ENCODE measurements at places on chromosomes 6 and 20.
A peak's percentile ranks its signal among the peaks of the same experiment; 100 is the strongest.

DNA sequence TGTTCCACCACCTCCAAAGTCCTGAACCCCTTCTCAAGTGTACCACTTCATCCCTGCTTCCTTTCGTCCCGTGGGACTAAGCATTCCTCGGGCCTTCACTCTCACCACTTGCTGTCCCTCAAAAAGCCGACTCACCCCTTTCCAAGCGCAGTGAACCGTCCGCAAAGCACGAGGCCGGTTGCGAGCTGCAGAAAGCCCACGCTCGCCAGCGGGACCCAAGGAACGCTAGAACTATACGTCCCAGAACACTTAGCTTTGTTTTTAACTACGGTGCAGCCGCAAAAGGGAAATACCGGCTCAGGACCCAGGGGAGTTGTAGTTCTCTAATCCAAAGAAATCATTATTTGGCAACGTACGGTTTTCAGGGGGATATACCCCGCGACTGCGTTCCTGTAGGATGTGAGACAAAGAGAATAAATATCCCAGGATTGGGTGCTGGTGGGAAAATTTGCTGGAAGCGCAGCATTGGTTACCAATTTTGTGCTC is 416 bp upstream of the POLR1H start:
- no peak for DNase-seq

GRCh38 chr20:12211361-12211760 is 293.7 kb downstream of the BTBD3 start:
- DNase-seq, result no peak

DNA sequence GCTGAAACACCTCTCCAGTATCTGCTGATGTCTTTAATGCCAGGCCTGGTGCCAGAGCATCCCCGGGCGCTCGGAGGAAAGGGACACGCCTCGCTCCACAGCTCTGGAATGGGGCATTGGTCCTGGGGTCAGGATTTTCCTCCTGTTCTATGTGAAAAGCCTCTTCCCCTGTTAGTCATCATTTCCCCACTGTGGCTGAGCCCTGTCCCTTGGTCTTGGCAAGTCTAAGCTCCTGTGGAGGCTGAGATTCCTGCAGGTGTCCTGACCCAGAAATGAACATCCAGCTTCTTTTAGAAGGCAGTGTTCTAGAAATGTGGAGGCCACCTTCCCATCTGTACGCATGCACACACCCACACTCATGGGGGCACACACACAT is 19.4 kb downstream of the SYNDIG1 start:
- no peak for DNase-seq

GRCh38 chr20:11060423-11061185 is 386.8 kb upstream of the JAG1 start:
- no peak for DNase-seq

GRCh38 chr20:1392693-1393506 is at the start of gene FKBP1A:
FKBP1A (minus strand) TSS chr20:1393054; CDS start chr20:1392998, 56 bp downstream.
- peak; percentile 87 for DNase-seq

DNA sequence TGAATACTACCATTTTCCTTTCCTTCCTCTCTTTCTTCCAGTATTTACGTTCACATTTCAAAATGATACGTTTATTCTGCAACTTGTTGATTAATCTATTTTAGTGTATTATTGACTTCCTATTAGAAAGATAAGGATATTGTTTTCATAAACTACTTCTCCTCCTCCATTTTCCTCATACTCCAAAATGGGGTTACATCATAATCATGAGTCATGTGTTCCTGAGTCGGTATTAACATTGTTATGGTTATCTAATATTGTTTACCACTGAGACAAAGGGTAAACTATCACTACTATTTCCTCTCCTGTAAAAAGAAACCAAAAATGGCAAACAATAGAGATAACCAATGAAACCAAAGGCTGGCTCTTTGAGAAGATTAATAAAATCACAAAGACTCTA is 126.5 kb upstream of the CDYL start:
- no peak for DNase-seq

DNA sequence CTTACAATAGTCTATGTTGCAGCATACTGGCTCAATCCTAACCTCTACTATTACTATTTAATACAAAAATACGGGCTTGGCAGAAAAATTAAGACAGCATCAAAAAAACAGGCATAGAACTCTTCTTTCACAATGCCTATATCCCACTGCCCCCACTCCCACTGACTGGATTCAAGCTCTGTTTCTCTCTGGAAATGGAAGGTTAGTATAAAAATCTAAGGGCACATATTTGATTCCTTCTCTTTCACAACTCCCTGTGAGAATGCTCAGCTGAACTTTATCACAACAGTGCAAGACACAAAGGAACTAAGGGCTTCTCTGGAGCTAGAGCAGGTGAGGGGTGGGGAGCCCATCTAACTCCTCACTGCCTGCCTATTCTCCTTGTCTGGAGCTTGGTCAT is 258.4 kb upstream of the FAM83B start:
- DNase-seq, result no peak

GRCh38 chr6:131946992-131947955 is 3.9 kb downstream of the CCN2 start:
- DNase-seq, result no peak

DNA sequence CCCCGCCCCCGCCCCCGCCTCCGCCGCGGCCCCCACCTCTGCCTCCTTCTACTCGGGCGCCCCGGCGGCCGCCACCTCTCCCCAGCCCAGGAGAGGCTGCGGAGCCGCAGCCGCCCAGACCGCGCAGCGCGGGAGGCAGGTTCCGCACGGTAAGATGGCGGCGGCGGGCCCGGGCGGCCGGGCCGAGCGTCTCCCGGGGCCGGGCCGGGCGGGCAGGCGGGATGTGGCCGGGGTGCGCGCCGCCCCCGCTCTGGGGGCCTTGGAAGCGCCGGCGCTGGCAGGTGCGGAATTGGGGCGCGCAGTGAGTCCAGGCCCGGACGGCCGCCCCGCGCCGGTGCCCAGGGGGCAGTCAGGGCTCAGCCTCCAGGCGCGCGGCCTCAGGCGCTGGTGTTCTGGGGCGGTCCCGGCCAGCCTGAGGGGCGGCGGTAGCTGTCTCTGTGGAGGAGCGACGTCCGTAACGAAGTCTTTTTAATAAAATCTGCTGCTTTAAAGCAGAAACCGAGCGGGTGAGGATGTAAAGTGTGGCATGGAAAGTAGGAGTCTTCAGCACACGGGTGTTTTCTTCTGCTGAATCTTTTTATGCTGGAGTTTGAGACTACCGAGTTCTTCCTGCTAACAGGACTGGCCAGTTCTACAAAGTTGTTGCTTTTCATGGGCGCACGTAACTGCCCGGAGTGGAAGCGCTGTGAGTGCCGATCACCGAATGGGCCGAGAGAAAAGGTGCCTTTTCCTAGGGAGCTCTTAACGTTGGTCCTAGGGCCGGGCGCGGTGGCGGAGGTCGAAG is at the start of gene GID8:
GID8 (plus strand) TSS at position 43 of the 784 bp plus-strand sequence. CDS start 3,356 bp downstream, outside the sequence.
- no peak for DNase-seq

DNA sequence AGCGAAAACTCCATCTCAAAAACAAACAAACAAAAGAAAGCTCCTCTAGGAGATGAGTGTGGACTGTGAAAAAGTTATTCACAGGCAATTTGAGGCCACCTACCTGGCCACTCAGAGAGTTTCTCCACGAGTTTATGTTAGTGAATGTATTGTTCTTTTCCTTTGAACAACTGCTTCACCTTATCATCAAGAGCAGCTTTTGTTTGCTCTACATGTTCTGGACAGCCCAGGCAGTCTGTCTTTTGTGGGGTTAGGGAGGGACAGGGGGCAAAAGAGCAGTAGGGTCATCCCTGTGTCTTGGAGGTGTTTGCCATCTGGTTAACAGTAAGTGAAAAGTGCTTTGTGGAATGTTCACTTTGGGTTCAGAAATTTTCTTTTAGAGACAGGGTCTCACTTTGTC is 8.0 kb downstream of the CASS4 start:
- DNase-seq, result no peak

DNA sequence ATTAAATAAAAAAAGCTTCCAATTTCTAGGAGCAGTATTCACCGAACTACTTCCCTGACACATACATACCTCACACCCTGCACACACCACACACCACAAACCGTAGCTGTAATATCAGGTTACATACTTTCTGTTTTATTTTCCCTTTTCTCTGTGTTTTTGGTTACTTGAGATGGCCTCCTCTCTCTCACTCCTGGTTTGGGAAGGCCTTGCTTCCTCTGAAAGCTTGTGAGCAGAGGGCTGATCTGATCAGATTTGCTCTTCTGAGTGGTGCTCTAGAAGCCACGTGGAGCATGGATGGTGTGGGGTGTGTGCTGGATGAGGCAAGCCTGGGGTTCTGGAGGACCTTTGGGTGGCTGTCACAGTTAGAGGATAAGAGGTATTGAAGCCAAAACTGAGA is 20.9 kb downstream of the UTRN start:
- DNase-seq, result no peak
